ENCODE measurements at places on chromosomes 4 and X.

- no peak for DNase-seq
Observed at GRCh38 chrX:15204130-15204751, 65.6 kb downstream of the ASB9 start.

DNA sequence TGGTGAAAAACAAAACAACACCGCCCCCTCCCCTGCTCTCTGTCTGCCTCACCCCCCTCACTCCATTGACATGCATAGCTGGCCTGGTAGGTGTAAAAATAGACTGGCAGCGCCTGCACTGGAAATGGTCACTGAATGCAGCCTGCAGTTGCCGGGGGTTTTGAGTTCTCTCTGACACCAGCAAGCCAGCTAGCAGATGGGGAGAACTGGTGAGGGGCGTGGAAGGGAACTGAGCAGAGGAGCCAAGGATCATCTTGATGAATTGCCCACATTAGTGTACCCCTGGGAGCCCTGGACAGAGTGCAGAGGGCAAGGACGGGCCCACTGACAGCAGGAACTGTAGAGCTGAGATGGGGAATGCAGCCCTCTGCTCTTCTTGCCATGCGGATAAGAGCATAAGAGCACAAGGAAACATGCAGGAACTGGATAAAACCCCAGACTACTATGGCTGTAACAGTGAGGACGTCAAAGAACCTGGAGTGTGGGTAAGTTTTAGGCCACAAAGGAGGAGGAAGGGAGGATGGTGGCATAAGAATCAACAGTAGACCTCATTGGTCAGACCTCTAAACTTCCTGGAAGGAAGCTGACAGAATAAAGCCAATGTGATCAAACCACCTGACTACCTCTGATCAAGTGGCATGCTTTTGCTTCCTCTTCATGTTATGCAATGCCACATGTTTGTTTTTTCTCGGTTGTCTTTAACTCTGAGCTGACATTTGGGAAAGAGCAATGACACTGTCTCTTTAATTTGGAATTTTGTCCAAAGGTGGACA lies 96.3 kb downstream of the ANK2 start:
- no peak for DNase-seq

- DNase-seq = peak; percentile 58
Observed at GRCh38 chrX:71103110-71103983, 3.2 kb downstream of the CXorf65 start.

- no peak for DNase-seq
Observed at GRCh38 chr4:3747581-3747904, 18.6 kb upstream of the ADRA2C start.

- DNase-seq = no peak
Observed at GRCh38 chr4:10184041-10184440, 67.4 kb upstream of the WDR1 start.

- DNase-seq = no peak
Observed at GRCh38 chr4:57243076-57243475, 132.9 kb upstream of the IGFBP7 start.

GRCh38 chr4:184409911-184410692 lies 64.2 kb downstream of the IRF2 start:
- DNase-seq = peak; percentile 49

DNA sequence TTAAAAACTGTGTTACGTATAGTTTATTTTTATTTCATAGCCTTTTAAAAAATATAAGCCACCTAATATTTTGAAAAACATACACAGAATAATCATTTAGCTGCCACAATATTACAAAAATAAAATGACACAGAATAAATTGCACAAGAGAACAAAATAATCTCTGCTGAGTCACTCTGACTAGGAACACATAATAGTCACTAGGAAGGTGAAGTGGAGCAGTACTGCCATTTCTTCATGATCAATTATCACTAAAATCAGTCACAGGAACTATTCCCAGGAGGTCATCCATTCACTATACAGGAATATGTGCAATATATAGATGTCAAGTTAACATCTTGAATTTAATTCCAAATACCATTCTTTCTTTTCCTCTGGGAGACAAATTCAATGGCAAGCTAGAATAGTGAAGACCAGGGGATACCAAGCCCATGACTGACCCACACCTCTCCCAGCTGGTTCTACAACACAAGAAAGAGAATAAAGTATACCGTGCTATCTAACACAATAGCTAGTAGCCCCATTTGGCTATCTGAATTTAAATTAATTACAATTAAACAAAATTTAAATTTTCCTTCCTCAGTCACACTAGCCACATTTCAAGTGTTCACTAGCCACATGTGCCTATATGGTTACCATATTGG lies 5.9 kb downstream of the SMIM43 start:
- no peak for DNase-seq

- peak; percentile 48 for DNase-seq
Observed at GRCh38 chrX:44874420-44875184, 1.6 kb downstream of the KDM6A start.

DNA sequence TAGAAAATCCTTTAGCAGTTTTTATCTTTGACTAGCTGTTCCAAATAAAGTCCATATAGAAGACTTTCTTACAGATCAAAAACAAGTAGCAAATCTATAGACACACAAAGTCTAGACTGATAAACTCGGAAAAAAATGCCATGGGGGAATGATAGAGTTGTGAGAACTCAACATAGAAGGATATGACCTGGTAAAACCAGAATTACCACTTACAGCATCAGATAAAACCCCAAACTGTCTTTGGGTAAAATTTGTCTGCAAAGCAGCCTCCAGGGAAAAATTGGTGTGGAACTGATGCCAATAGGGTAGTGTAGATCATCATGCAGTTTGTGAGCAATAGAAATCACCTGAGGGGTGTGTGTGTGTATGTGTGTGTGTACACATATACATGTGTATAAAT lies 579.1 kb downstream of the SPOCK3 start:
- DNase-seq = no peak

GRCh38 chrX:130974323-130974722 lies 71.3 kb upstream of the ENOX2 start:
- DNase-seq = no peak

- no peak for DNase-seq
Observed at GRCh38 chr4:24582235-24582832, 2.0 kb downstream of the DHX15 start.

DNA sequence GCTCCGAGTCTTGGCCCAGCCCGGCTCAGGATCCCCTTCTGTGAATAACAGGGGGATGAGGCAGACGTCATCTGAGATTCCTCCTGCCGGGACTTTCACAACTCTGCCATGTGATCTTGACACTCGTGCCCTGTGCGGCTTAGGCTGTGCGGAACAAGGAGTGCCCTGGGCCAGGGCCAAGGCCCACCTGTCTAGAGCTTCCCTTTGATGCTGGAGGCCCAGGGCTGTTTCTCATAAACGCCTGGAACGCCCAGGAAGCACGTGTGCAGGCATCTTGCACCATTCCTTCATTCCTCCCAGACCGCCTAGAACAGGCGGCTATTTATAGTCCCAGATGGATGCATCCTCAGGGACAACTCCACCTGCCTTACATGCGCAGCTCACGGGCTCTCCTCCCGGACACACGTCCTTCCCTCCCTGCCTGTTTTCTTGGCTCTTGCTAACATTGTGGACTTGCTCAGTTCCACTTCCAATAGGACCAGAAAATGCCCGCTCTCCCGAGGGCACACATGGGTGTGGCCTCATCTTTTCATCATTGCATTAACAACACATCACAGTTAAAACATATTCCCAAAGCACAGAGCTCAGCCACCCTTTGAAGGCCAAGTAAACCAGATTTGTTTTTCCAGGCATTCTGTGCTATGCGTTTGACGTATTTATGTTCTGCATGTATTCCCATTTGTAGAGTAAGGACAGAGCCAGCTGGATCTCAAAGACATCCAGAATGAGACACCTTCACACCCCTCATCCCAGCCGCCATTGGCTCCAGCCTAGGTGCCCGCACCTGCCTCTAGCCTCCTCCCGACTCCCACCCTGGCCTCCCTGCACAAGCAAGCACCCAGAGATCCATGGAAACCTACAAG lies 57.2 kb downstream of the ABLIM2 start:
- no peak for DNase-seq

- no peak for DNase-seq
Observed at GRCh38 chr4:10053635-10054453, 32.5 kb upstream of the SLC2A9 start.

GRCh38 chr4:140637836-140638235 lies 69.1 kb upstream of the UCP1 start:
- no peak for DNase-seq

- DNase-seq = no peak
Observed at GRCh38 chr4:37471971-37472370, 214.2 kb downstream of the RELL1 start.

- DNase-seq = no peak
Observed at GRCh38 chr4:160202802-160203201, 1099.9 kb downstream of the RAPGEF2 start.

GRCh38 chr4:88411491-88412096 lies 32.9 kb downstream of the HERC6 start:
- no peak for DNase-seq

DNA sequence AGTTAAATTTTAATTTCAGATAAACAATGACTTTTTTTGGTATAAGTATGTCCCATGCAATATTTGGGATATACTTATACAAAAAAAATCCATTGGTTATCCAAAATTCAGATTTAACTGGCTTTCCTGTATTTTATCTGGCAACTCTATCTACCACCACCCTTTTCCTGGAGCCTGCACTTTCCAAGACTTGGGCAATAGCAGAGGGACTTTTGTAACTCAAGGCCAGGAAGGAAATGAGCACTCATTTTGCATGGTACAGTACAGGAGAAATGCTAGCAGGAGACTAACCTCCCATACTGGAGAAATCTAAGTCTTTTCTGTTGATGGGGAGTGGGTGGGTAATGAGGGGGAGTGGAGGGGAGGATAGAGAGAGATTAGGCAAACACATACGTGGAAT lies 37.7 kb upstream of the PLAC1 start:
- DNase-seq = no peak

- no peak for DNase-seq
Observed at GRCh38 chr4:118883861-118884260, 4.8 kb upstream of the SYNPO2 start.

- DNase-seq = no peak
Observed at GRCh38 chr4:4289597-4289940, 385 bp downstream of the LYAR start.

GRCh38 chr4:47535567-47536147 lies 50.6 kb downstream of the ATP10D start:
- DNase-seq = no peak

DNA sequence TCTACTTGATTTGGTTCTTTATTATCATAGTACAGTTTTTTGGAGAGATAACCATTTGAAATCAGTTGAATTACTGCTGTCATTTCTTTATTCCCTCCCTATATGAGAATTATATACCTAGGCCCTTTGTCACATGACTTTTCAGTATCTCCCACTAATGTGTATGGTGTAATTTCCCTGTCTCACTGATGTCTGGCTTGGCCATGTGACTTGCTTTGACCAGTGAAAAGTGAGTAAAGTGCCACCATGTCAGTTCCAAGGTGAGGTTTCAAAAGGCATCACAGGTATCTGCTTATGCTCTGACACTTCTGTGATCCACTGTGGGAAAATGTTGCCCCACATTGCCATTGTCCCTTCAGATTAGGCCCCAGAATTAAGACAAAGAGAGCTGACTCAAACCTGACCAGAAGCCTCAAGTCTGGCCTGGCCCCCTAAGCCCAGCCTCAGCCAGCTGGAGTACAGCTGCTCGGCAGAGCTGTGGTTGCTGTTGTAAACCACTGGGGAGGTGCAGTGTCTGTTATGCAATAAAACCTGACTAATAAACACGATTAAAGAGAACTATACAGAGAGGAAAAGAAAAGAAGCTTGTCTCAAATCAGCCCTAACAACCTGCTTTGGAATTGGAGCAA lies 27.5 kb downstream of the SETD7 start:
- DNase-seq = no peak
